GM12892 (cell line): ENCODE measurements at places on chromosomes 2 and 18.

DNA sequence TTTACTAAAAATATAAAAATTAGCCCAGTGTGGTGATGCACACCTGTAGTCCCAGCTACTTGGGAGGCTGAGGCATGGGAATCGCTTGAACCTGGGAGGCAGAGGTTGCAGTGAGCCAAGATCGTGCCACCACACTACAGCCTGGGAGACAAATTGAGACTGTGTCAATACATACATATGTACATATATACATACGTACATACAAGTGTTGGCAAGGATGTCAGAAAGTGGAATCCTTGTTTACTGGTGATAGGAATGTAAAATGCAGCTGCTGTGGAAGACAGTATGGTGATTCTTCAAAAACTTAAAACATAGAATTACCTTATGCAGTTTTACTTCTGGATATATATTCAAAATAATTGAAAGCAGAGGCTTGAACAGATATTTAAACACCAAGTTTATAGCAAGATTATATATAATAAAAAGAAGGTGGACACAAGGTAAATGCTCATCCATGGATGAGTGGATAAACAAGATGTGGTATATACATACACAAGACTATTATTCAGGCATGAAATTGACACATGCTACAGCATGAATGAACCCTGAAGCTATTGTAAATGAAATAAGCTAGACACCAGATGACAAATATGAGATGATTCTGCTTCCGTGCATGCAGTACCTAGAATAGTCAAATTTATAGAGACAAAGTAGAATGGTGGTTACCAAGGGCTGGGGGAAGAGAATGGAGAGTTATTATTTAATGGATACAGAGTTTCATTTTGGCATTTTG is 43.2 kb downstream of the CCDC138 start:
- no peak for DNase-seq

GRCh38 chr2:30653847-30654246 is 153.4 kb downstream of the CAPN13 start:
- DNase-seq: no peak

GRCh38 chr2:237424544-237424943 is 10.6 kb upstream of the COL6A3 start:
- DNase-seq: no peak

DNA sequence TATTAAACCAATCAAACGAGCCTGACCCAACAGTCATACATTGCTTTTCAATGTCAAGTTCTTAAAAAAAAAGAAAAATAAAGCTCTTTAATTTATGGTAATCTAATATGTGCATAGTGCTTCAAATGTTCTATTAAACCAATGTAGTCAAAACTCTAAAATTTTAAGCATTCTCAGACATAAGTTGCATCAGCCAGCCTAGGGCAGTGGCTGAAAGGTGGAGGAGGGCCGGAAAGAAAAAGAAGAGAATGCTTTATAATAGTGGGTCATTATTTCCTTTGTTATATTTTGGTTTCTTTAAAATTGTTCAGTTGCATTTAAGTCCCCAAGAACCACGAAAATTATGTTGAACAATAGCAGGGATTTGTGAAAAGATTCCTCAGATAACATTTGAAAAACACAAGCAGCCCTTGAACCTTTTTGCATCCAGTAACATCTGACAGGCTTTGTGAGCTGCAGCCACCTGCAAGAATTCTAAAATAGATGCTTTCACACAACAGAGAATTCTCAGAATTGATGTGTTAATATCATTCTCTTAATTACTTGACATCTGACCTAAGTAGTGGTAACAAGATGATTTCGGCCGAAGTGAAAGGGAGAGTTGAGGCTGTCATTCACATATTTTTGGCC is 252.1 kb downstream of the CDCA7 start:
- DNase-seq: no peak

GRCh38 chr2:122478117-122478516 is 722.7 kb downstream of the TSN start:
- no peak for DNase-seq

DNA sequence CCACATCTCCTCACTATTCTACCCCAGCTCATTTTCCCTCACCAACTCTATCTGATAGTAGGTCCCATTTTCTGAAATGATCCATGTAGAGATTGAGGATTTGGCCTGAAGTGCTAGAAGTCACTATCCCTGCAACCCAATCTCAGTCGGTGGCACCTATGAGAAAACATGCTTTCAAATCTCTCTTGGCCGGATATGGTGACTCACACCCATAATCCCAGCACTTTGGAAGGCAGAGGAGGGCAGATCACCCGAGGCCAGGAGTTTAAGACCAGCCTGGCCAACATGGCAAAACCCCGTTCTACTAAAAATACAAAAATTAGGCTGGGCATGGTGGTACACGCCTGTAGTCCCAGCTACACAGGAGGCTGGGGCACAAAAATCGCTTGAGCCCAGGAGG is 19.1 kb upstream of the MARCHF4 start:
- DNase-seq: no peak

GRCh38 chr2:236628256-236628901 is 58.8 kb downstream of the ACKR3 start:
- DNase-seq: no peak

DNA sequence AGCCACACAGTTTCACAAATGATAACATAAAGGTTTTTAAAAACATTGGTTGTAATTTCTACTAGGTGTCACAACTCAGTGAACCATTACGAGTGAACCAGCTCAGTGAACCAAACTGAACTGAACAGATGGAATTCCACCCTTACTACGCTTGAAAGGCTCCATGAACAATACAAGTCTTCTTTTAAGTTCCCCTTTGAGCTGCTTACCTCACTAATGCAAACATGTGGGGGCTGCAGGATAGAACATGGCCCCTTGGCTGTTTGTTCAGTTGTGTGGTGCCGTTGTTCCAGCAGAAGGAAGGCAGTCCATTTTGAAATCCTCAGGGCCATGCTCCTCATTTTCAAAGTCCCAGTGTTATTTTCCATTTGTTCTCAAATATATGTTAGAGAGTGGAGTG is 30.7 kb upstream of the KLHL14 start:
- no peak for DNase-seq

DNA sequence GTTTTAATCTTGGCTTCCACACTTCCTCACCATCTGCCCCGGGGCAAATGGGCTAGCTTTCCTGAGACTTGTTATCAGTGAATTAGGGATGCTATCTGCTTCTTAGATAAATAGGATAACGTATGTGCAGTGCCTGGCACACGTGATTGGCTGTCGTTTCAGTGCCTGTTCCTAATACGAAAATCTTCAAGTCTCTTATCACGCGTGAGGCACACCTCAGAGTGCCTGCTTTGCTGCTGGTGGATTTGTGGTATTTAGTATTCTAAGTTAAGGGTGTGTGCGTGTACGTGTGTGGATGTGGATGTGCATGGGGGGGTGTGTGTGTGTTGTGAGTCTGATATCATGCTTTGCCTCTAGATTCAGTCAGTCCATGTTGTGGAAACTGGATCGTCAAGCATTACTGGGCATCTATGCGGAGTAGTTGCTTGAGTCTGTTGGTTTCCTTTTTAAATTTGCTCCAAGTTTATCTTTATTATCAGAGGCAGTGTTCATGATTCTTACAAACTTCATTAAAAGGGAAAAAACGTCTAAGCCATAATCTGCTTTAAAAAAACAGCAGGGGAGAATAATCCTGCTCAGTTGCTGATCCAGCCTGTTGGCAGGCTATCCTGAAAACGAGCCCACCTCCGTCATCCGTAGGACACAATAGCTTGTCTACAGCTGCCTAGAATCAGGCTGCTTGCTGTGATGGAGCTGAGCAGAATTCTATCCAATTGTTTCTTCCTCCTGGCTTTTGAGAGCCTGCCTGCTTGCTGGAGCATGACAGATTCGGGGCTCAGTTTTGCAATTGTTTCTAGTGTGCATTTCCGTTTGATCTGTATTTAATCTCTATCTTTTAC is 6.6 kb downstream of the SH3RF3 start:
- no peak for DNase-seq

DNA sequence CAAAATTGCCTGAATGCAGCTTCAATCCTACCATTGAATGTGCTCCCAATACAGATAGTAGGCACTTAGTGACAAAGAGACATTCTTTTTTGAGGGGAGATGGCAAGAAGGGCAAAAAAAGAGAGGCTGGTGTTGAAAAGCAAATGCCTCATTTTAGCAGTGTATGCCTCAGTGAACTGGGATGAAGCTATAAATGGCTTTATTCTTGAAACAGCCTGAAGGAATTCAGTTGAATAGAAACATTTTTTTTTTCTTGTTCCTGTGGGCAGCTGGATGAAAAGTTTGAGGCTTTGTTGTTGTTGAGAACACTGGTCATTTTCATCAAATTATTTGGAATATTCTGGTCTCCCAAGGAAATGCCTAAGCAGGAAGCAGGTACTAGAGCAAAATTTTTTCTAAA is 228.9 kb downstream of the RNF144A start:
- no peak for DNase-seq

GRCh38 chr2:67974559-67975430 is 88.0 kb downstream of the C1D start:
- DNase-seq: no peak

- no peak for DNase-seq
Measured at GRCh38 chr2:23533338-23533695, 148.3 kb downstream of the KLHL29 start.

DNA sequence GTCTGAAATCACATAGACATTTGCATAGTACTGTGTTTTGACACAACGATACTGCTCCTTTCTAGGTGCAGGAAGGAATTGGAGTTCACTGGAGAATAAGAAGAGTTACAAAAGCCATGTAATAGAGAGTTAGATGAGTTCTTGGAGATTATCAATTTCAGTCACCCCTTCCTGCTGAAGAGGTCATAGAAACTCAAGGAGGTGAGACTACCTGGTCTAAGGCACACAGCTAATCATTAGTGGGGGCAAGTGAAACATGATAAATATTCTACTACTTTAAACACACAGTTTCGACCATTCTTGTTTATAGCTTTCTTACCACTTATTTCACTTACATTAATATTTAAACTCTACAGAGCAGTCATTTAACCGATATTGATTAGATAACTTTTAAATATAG is 286.9 kb upstream of the NXPH2 start:
- DNase-seq: no peak

DNA sequence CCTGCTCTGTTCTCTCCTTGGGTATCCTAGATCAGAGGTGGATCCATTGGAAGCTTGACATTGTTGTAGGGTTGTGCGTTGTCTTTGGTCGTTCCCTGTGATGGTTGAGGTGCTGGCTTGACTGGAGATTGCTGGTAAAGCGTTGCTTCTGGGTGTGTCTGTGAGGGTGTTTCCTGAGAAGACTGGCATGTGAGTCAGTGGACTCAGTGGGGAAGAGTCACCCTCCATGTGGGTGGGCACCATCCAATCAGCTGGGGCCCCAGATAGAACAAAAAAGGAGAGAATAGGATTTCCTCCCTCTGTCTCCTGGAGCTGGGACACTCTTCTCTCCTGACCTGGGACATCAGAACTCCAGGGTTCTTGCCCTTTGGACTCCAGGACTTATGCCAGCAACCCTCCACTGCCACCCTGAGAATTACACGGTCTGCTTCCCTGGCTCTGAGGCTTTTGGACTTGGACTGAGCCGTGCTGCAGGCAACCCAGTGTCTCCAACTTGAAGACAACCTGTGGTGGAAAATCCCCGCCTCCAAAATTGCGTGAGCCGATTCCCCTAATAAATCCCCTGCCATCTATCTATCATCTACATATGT is 14.8 kb upstream of the REEP1 start:
- no peak for DNase-seq

DNA sequence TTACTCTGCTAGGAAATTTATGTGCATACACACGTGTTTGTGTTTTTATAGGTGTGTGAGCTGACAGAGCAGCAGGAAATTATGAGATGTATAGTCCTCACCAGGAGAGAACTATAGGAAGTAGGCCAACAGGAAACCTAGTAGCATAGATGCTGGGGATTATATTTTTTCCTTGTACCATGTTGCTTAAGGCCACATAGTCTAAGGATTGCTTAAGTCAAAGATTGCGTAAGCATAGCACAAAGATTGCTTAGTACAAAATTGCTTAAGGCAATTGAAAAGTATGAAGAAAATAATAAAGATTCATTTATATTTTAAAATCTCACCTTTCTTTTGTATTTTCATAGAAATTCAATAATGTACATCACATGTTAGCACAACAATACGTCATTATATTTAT is 18.7 kb upstream of the CCDC102B start:
- no peak for DNase-seq

DNA sequence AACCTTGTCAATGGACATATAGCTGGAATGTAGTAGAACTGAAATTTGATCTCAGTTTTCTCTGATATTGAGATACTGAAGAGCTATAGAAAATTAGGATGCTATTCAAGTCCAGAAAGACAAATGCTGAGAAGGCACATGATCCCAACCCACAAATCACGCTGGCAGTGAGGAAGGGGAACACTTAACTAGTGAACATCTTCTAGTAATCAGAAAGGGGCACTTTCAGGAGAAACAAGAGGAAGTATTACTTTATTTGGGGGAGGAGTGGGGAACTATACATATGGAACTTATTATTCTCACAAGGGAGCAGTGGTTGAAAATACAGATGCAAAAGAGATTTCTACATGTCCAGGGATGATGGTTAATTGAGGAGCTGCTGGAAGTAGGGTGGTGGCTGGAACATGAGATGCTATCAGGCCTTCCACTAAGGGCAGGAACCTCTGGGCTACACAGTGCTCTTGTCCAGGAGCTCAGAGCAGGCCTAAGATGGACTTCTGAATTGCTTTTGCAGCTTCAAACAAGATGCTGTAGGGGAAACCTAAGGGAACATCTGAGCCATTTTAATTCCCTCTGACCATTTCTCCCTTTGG is 79.3 kb downstream of the TGFA start:
- no peak for DNase-seq

DNA sequence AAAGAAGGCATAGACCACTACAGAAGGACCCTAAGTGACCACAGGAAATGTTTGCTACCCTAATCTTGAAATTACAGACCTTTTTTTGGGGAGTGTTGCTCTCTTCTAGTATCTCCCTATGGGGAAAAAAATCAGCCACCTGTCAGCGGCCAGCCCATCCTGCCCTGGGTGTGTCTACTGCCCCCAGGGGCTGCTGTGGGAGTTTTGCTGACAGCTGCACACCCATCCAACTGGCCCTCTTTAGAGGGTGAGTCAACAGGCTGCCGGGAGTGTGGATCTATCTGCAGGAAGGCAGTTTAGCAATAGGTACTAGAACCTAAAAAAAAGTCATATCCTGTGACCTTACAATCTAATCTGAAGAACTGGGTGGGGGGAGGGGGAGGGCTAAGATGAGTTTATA is 796 bp upstream of the DYSF start:
- no peak for DNase-seq

- no peak for DNase-seq
Measured at GRCh38 chr18:811182-811891, 705 bp downstream of the YES1 start.

- DNase-seq: no peak
Measured at GRCh38 chr2:217834057-217834620, 168.7 kb downstream of the TNS1 start.

DNA sequence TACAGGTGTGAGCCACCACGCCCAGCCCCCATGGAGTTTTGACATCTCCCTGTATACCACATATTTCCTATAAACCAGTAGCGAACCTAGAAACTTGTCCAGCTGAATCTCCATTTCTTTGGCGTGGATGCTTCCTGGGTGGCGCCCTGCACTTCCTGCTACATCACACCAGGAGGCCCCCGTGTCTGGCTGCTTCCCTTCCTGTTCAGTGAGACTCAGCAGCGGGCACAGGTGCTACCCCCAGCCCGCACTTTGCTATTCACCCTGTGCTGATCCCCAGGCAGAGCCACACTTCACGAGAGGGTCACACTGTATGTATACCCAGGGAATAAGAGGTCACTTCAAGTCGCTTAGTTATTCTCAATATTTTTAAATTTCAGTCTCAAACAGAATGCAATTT is 35.0 kb downstream of the CYP27C1 start:
- no peak for DNase-seq
